ENCODE measurements at places on chromosomes 13 and 19.

DNA sequence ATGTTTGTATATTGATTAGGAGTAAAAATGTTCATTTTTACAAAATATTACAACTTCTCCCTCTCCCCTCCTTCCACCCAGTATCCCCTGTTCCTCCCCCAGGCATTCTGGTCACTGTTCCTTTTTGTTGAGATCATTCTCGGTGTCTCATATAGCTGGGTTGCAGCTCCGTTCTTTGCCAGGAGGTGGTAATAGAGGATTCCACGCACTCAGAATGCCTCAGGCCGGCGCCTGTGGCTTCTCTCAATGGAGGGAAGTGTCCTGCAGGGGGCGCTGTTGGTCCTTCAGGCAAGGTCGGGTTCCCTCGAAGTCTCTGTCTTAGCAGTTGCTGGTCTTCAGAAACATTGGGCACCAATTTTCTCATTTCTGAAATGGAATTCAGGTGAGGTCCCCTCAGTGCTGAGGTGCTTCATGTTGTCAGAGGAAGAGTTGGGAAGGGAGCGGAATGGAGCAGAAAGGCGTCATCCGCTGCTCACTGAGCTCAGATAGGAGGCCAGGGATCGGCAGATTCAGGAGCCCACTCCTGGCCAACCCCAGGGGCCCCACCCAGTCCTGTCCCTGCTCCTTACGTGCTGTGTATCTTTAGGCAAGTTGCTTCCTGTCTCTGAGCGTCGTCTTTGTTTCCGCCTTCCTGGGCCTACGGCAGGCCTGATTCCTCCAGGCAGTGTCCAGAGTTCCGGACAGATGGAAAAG is 10.3 kb upstream of the GARIN5A start:
- DNase-seq = no peak

- DNase-seq = no peak
Measured at GRCh38 chr13:25213715-25214114, 41.6 kb upstream of the AMER2 start.

DNA sequence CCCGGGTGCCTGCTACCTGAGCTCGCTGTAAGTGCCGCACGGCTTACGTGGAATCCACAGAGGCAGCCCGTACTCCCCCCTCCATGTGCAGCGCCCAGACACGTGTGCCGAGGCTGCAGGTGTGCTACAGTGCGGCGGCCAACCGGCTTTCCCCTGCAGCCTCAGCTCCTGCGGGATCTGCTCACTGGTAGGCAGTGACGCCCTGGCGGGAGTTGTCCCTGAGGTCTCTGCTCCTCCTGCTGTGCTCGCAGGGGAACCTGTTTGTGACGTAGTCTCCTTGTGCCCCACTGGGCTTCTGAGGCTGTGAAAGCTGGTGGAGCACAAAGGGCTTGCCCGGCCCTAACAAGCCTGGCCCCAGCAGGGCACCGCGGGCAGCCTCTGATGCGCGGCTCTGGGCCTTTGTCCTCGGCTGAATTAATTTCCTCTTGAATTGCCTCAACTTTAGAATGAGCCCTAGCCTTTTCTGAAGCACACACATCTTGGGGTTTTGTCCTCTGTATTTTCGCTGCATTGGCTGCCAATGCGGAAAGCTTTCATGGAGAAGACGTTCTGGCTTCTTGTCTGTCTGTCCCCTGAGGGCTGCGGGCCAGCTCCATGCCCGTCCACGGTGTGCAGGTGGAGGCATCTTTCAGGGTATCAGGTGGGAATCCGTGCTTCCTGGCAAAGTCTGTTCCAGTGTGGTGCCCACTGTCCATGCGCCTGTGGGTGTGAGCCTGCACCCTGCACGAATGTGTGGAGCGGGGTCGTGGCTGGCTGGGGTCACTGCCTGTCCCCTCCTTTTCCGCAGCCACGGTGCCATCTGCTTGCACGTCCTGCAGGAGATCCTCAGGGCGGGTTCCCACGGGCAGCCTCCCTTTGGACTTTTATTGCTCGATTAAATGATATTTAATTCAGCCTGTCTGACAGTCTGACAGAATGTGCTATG is 77.3 kb upstream of the MCF2L start:
- DNase-seq = no peak

DNA sequence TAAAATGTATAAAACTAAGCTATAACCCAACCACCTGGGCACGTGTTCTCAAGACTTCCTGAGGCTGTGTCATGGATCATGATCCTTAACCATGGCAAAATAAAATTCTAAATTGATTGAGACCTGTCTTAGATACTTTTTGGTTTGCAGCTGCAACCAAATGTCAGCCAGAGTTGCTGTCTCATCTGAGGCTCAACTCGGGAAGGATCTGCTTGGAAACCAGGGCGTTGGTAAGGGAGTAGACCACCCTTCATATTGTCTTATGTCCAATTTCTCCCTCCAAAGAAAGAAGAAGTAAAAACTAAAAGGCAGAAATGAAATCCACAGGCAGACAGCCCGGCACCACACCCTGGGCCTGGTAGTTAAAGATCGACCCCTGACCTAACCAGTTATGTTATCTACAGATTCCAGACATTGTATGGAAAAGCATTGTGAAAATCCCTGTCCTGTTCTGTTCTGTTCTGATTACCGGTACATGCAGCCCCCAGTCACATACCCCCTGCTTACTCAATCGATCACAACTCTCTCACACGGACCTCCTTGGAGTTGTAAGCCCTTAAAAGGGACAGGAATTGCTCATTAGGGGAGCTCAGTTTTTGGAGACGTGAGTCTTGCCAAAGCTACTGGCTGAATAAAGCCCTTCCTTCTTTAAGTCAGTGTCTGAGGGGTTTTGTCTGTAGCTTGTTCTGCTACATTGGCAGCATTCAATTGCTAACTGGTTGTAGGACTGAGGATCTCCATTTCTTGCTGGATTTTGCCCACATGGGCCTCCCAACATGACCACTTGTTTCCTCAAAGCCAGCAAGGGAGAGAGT is 22.9 kb upstream of the IGSF23 start:
- DNase-seq = no peak

DNA sequence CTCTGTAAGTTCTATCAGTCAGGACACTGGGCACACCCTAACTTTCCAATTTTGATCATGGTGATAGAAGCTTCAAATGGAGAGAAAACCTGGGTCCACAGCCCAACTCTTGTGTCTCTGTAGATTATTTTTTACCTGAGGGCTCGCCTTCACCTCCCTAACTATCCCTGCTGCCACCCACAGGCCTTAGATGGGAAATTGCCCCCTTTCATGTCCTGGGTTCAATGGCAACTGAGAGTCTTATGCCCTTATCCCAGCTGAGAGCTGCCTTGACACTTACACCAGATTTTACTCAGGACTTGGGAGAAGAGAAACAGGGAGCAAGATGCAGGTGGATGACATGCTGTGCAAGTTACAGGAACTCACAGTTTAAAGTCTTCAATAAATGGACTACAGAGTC is 81.7 kb downstream of the RAP2A start:
- no peak for DNase-seq

DNA sequence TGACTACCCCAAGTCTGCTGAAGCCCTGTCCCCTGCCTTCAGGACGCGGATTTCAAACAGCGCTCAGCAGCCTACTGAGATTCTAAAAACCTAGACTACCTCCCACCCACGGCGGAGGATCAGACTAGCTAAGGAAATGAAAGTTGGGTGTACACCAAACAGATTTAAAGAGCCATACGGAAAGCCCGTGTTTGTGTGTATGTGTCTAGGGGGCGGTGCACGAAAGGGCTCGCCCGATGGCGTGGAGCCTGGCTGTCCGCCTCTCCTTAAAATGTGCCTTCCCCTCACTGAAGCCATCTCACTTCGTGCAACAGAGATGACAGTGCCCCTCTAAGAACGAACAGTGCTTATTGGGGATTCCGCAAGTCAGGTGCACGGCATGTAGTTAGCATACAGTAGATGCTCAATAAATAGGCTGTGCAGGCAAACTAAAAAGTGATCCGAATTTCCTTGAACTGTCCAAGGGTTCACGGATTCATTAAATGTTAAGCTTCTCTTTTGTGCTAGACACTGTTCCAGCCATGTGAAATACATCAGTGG is 639 bp downstream of the LENG1 start:
- DNase-seq = no peak

All from GOT3 (cell line).